Right atrium auricular region (tissue), 2 donors: ENCODE measurements at places on chromosomes 11 and 22. TPM values are rescaled to one million over a fixed set of nuclear protein-coding genes. Genes with fewer than 3 reads are reported as not detected.

DNA sequence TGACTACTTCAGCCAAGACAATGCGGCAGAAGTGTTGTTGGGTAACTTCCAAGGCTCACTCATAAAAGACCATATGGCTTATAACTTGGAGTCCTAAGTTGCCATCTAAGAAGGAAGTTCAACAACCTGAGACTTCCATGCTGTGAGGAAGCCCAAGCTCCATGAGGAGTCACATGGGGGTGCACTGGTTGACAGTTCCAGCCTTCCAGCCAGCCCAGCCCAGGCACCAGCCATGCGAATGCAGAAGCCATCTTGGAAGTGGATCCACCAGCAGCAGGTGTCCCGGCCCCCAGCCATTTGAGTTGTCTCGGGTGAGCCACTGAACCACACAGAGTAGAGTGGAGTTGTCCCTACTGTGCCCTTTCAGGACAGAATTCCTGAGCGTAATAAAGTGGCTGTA lies 32.8 kb upstream of the WNT7B start:
- no peak for DNase-seq

YPEL4 gene
- 0.63 TPM for total RNA-seq

CSRP3 gene
- total RNA-seq, result 1,021 TPM

ATM gene
- total RNA-seq, result 29.8 TPM

GRCh38 chr11:74819400-74819799 lies 70.8 kb downstream of the RNF169 start:
- DNase-seq, result no peak

DNA sequence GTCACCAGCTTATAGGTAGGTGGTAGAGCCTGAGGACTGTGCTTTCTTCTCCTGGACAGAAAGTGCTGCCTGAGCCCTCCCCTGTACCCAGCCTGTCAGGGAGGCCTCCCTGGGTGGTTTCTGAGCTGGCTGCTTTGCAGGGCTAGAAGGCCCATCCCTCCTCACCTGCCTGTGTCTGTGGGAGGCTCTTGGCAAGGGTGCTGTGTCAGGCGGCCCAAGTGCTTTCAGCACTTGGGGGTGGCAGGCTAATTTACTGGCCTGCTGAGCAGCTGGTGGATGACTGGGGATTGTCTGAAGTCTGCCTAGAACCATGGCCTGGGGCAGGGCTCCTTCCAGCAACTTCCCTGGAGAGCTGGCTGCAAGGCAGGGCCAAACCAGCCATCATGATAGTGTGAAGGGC lies 139.0 kb upstream of the NAV2 start:
- no peak for DNase-seq

IRF7 gene
- total RNA-seq, result 14.9 TPM
